ENCODE measurements at places on chromosomes 6 and 20.

- DNase-seq, result peak; percentile 88
Measured at GRCh38 chr6:33117811-33118277, 42.1 kb downstream of the HLA-DPB1 start.

GRCh38 chr6:118589186-118589585 is 41.1 kb downstream of the PLN start:
- DNase-seq, result no peak

- DNase-seq, result peak; percentile 14
Measured at GRCh38 chr6:113182370-113183141, 674.6 kb upstream of the MARCKS start.

GRCh38 chr20:23397961-23398360 is 23.3 kb downstream of the NAPB start:
- no peak for DNase-seq

DNA sequence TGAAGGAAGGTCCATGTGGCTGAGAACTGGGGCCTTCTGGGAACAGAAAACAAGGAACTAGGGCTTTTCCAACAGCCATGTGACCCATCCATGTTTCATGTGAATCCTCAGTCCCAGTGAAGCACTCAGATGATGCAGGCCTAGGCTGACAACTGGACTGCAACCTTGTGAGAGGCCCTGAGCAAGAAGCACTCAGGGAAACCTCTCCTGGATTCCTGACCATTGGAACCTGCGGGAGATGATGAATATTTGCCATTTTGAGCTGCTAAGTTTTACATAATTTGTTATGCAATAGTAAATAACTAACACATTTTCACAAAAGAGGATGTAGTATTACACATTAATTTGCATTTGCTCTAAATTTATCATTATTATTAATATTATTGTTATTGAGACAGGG is 38.4 kb upstream of the HLA-G start:
- no peak for DNase-seq

GRCh38 chr20:59441860-59442810 is 141.7 kb downstream of the EDN3 start:
- DNase-seq, result no peak

DNA sequence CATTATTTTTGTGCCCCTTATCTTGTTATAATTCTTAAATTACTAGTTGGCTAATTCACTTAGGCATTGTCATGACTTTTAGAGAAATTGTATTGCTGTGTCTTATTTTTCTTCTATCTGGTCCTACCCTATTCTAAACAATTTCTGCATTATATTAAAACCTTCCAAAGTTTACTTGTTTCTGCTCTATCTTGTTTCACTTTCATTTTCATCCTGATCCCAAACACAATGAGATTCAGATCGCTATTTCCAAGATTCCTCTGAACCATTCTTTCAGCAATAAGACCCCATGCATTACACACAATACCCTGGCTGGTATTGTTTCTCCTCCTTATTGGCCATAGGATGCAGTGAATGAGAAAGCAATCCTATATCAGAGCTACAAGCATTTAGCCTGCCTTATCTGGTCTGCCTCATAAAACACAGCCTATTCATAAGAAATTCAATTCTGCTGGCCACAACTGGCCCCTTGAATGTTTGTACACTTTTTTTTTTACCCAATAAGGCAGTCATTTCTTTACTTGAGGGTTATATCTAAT is 69.9 kb upstream of the POU3F2 start:
- DNase-seq, result no peak

GRCh38 chr6:35731736-35732532 is 4.9 kb upstream of the ARMC12 start:
- peak; percentile 67 for DNase-seq

DNA sequence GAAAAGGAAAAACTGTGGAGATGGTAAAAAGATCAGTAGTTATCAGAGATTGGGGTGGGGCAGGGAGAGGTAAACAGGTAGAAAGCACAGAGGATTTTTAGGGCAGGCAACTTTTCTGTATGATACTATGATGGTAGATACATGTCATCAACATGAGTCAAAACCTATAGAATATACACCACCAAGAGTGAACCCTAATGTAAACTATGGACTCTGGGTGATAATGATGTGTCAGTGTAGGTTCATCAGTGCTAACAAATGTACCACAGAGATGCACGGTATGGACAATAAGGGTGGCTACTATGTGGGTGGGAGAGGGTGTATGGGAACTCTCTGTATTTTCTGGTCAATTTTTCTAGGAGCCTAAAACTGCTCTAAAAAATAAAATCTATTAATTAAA is 18.5 kb downstream of the PACSIN1 start:
- no peak for DNase-seq
